H1 (cell line): ENCODE measurements at places on chromosomes 2 and 18.

GRCh38 chr2:241540401-241540770, 18.2 kb upstream of the BOK start:
- DNase-seq, result no peak

GRCh38 chr18:8088626-8089025, 520.6 kb upstream of the RAB12 start:
- no peak for DNase-seq

- no peak for DNase-seq
Measured at GRCh38 chr2:108330979-108331378, 42.3 kb downstream of the SULT1C2 start.

- DNase-seq, result no peak
Measured at GRCh38 chr2:182128821-182129707, 143.4 kb downstream of the PPP1R1C start.

DNA sequence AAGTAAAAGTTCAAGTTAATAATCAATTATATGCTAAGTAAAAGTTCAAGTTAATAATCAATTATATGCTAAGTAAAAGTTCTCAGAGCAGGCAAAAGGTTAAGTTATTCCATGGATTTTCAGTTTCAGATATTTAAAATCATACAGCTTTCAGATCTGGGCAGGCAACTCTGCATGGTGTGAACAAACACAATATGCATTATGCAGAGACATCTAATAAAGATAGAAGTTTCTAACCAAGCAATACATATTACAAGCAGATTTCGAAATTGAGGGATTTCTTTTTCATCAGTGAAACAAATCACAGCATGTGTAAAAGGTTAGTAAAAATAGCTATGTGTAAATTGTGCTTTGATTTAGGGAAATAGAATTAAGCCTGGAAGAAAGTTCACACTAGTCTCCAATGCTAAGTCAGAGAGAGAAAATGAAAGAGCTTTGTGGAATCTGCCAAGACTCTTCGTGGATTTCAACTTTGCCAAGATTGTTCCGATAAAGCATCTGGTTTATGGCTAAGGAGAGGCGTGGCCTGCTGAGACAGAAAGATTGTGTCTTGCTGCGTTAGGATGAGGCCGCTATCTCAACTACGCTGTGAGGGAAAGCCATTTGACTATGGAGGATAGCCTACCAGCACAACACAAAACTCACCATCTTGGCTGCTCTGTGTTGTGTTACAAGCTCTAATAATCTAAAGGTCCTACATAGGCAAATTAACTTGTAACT, 60.1 kb upstream of the SLC16A14 start:
- DNase-seq, result no peak

DNA sequence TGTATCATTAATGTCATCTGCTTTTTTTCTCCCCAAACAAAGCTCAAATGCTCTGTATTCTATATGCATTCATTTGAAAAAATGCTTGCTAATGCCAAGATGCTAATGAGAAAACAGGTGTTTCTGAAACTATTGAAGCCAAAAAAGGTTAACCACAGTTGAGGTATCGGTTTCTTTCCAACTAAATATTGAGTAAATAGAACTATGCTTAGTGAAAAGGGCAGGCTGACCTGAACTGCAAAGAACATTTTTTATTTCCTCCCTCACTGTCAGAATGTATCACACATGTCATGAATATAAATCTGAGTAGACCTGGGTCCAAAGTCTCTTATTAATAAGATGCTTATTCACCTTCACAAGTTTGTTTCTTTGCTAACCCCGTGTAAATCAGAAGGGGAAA, 866.6 kb downstream of the CPS1 start:
- DNase-seq, result no peak

- no peak for DNase-seq
Measured at GRCh38 chr2:191885098-191885497, 38.2 kb upstream of the CAVIN2 start.

GRCh38 chr2:102515851-102516250, 42.8 kb downstream of the SLC9A4 start:
- DNase-seq, result no peak

DNA sequence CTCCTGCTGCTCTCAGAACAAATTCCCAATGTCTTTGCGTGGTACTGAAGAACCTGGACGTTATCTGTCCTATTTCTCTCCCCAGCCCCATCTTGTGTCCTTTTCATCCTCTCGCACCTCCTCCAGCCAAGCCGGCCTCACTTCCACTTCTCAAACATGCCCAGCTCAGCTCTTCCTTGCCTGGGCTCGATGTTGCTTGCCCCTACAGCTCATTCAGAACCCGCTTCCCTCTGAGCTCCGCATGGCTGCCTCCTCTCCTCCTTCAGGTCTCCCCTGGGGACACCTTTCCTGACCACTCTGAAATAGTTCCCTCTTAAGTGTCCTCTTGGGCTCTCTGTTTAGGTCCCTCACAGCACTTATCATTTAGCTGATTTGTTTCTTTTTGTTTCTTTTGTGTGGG, 6.7 kb upstream of the SMARCAL1 start:
- no peak for DNase-seq

DNA sequence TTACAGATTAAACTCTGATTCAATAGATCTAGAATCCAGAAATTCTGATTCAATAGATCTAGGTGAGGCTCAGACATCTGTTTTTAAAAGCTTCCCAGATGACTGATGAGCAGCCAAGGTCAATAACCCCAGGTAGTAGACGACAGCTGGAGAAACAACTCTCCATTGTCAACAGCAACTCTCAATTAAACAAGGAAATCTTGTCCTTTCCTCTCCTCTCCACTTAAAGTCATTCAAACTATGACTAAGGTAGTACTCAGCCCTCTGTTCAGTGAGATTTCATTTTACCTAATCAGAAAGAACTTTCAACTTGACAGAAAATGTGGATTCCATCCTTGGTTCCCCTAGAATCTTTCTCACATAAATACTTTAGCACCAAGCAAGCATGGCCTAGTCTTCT, 94.6 kb upstream of the SCG2 start:
- no peak for DNase-seq

DNA sequence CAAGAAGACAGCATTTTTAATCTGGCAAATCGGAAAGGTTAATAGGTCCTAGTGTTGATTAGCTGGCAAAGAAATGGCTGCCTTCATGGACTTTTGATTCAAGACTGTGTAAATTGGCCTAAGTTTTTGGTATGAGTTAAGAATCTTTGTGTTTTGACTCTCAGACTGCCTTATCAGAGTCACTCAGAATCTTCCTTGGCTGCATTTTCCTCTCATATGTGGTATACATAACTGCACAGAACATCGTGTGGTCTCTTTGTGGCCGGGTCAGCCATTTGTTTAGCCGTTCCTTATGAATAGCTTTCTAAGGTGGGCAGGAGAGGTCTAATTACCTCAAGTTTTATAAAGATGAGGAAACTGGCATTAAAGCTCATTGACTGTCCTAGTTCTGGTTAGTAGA, 30.1 kb downstream of the CAB39 start:
- DNase-seq, result no peak

DNA sequence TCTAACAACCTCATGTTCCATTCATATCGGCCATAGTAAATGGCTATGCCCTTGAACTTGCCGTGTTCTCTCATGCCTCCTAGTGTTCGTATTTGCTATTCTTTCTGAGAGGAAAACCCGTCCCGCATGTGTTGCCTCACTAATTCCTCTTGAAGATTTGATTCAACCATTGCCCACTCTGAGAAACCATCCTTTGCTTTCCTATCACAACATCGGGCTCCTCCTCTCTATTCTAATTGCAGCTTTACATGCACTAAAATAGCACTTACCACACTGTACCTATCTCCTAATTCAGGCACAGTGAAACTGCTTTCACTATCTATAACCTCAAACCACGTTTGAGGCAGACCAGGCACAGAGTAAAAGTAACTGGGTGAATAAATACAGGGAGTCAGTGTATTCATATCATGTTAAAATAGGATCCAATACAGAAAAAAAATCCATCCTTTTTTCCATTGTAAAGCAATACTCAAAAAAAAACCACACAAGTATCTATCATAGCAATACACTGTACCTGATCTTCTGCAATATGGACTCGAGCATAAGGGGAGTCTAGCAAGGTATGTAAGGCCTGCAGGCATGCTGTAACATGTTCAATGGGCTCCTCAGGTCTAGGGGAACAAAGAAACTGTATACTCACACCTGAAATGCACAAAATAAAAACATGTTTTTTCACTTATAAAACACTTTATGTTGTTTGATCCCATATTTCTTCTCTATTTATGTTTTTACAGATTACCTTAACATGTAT, 39.0 kb upstream of the STRN start:
- peak; percentile 2 for DNase-seq

DNA sequence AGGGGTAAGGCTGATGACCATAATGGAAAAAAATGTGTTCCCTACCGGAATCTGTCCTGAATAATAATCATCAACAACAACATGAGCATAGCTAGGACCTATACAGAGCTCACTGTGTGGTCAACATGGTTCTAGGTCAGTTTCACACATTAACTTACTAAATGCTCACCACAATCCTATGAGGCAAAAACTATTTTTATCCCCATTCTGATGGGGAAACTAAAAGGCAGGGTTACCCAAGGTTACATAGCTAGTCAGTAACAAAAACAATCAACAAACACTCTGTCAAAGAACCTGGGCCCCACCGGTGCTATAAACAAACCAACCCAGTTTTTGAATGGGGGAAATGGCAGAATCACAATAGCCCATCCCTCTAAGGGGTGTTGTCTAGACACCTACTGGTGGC, 40.1 kb downstream of the AOX1 start:
- no peak for DNase-seq

DNA sequence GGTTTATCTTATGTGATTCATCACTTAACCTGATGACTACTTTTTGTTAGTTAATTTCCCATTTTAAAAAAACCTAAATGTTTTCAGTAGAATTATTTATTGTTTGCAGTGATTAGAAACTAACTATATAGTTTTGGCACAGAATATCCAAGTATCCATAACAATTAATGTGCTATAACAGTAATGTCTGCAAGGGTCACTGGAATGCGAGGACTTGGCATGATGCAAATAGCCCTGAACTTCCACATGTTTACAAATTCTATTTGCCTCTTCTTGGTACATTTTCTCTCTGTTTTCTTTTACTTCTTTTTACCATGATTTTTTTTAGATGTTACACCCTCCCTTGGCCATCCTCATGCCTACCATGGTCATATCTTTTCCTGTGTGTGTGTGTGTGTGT, 49.3 kb upstream of the GALNT3 start:
- no peak for DNase-seq

DNA sequence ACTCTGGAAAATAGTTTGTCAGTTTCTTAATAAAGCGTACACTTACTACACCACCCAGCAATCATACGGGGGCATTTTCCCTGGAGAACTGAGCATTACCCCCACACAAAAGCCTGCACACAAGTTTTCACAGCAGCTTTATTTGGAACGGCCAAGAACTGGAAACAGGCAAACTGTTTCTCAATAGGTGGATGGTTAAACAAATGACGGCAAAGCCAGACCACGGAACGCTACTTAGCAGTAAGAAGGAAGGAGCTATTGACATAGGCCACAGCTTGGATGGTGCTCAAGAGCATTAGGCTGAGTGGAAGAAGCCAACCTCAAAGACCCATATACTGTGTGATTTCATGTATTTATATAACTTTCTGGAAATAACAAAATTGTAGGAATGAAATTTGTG, 9.0 kb downstream of the MALL start:
- no peak for DNase-seq

DNA sequence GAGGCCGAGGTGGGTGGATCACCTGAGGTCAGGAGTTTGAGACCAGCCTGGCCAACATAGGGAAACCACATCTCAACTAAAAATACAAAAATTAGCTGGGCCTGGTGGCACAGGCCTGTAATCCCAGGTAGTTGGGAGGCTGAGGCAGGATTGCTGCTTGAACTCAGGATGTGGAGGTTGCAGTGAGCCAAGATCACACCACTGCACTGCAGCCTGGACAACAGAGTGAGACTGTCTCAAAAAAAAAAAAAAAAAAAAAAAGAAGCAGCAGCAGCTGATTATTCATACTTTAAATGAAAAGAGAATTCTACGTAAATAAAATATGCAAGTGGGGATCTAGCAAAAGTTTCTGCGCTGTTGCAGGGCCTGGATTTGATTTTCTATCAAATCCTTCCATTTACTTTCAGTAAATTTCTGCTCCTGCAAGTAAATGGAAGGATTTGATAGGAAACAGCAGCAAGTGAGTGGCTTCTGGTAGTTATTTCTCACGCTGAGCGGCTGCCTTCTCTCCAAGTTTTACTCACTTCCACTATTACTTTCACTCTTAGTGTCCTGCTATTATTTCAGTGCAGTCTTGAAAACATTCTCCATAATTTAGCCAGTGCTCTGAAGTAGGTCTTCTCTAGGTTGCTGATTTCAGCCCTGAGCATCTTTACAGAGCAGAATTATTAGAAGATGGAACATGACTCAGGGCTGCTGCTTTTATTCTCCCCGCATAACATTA, 68.4 kb downstream of the SLC16A14 start:
- DNase-seq, result no peak

- DNase-seq, result no peak
Measured at GRCh38 chr2:133197156-133197555, 371.1 kb downstream of the NCKAP5 start.

- DNase-seq, result no peak
Measured at GRCh38 chr2:206867006-206867405, 72.3 kb upstream of the CPO start.

DNA sequence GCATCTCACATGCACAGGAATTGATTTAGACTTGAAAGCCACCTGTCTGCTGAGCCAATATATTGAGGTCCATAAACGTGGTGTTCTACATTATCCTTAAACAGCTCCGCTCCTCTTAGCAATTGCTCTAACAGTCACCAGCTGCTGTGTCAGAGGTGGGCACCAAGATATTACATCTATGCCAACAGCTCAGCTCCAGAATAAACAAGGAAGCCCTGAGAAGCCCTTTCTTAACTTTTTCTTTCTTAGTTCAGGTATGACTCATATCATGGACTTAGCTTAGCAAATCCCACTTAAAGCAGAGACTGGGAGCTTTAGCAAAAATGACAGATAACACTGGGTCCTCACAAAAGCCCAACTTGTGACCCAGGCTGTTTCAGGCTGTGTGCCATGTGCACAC, 436.6 kb downstream of the IRS1 start:
- no peak for DNase-seq

DNA sequence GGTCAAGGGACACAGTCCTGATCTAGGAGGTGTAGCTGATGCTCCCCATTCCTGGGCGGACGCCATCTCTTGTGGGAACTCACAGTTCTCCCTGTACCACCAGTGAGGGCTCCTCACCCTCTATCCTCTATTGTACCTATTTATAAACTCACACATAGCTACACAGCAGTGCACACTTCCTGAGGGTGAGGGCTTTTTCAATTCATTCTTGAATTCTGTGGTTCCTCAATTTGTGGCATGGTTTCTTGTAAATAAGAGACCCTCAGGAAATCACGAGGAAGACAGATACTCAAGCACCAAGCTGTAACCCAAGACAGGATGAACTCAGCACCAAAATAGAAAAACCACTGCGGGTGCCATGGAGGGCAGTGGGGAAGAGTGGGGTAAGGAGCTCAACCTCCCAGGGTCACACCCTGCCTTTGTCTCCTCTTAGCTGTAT, 245.9 kb upstream of the PXDN start:
- no peak for DNase-seq

DNA sequence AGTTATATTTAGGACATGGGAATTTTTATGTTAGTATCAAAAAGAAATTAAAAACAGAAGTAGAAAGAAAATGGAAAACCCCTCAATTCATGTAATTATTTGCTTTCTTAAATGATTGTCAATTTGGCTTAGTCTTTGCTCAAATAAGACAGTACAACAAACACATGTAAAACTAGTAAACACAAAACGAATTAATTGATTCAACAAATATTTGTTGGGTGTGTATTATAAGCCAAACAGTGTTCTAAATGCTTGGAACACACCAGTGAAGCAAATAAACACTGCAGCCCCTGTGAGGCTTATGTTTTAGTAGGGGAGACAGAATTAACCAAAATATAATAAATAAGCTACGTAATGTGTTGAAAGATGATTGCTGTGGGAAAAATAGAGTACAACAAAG, 234.5 kb upstream of the STON1 start:
- no peak for DNase-seq
